ENCODE measurements at places on chromosomes 2 and 18. TPM values are rescaled to one million over a fixed set of nuclear protein-coding genes. Genes with fewer than 3 reads are reported as not detected.

Gene SPDYA
- total RNA-seq, result 0.59 TPM

Gene LYPD1
- total RNA-seq, result not detected

Gene VWC2L
- total RNA-seq, result not detected

Gene SLC19A3
- total RNA-seq, result 1.4 TPM

Gene MOGAT1
- not detected for total RNA-seq

Gene ZNF638
- total RNA-seq, result 111 TPM

Gene CXCR1
- total RNA-seq, result not detected

Gene IL37
- total RNA-seq, result not detected

Gene PLEK
- total RNA-seq, result not detected

Gene IL1RL1
- total RNA-seq, result under 0.01 TPM

Gene LRRTM4
- total RNA-seq, result not detected

Gene LHCGR
- total RNA-seq, result not detected

Gene C2orf80
- not detected for total RNA-seq

Gene SERPINB11
- total RNA-seq, result not detected

Gene FTCDNL1
- 1.8 TPM for total RNA-seq

Gene ICOS
- not detected for total RNA-seq

Gene SERPINB10
- 0.20 TPM for total RNA-seq

Gene CNRIP1
- 40.1 TPM for total RNA-seq

Gene UGT1A4
- not detected for total RNA-seq

Gene C2orf92
- total RNA-seq, result 4.7 TPM

Gene RAB6D
- not detected for total RNA-seq

Gene NEB
- 0.20 TPM for total RNA-seq

Gene VAMP8
- 0.59 TPM for total RNA-seq

Gene MPPE1
- total RNA-seq, result 19.0 TPM

All from subcutaneous preadipocyte (primary cell).